ENCODE measurements at places on chromosomes 13 and 19. TPM values are rescaled to one million over a fixed set of nuclear protein-coding genes. Genes with fewer than 3 reads are reported as not detected.

MYO1F gene
- 5.5 TPM for polyA plus RNA-seq

LILRA1 gene
- 0.62 TPM for polyA plus RNA-seq

TNNI3 gene
- 7.8 TPM for polyA plus RNA-seq

WDR18 gene
- polyA plus RNA-seq = 44.4 TPM

ZNF492 gene
- polyA plus RNA-seq = not detected

Data from stomach (tissue), 19 donors.